ENCODE measurements at places on chromosomes 4 and X.
A peak's percentile ranks its signal among the peaks of the same experiment; 100 is the strongest.

DNA sequence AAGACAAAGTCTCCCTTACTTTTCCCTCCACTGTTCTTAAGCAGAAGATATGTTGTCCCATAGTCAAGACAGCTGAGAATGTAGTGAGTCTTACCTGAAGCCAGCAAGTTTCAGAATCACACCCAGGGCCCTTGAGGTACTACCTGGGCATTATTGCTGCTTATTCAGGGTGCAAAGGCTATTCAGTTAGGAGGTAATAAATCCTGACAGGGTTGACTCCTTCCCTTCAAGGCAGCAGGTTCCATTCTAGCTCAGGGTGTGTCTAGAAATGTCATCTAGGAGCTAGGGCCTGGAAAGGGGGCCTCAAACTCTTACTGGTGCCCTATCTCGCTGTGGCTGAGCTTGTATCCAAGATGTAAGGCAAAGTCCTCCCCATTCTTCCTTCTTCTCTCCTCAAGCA is 259.0 kb downstream of the FAT4 start:
- DNase-seq = no peak

- peak; percentile 78 for DNase-seq
Measured at GRCh38 chrX:20361890-20362262, 95.2 kb upstream of the RPS6KA3 start.

GRCh38 chrX:136495043-136495442 is 2.3 kb upstream of the HTATSF1 start:
- DNase-seq = no peak

GRCh38 chr4:101232074-101232776 is 115.1 kb downstream of the PPP3CA start:
- DNase-seq = peak; percentile 84

DNA sequence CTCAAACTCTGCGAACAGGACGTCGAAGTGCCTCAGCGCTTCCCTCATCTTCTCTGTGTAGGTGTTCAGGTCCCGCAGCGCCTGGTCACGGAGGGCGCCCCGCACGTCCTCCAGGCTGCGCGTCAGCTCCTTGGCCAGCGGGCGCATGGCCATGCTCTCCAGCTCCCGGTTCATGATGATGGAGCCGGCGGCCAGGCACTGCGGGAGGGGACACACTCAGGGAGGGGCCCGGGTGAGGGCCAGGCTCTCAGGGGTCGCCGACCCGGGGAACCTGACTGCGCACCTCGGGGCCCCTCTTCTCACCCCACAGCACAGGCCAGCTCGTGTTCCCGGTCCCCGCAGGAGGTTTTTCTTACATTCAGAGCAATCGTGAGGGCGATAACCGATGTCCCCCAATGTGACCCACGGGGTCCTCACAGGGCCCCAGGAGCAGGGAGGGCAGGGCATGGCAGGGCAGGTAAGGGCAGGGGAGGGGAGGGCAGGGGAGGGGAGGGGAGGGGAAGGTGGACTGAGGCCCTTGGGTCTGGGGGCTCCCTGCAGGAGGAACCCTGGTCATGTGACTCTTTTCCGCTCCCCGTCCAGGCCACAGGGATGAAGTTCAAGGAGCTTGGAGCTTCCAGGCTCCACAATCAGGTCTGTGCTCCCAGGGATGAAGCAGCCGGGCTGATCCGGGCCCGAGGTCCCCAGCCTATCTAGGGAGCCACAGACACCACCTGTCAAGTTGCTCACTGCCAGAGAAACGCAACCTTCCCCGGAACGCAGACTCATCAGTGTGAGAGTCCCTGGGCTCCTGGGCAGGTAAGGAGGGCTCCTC is 77.8 kb upstream of the MXD4 start:
- no peak for DNase-seq

DNA sequence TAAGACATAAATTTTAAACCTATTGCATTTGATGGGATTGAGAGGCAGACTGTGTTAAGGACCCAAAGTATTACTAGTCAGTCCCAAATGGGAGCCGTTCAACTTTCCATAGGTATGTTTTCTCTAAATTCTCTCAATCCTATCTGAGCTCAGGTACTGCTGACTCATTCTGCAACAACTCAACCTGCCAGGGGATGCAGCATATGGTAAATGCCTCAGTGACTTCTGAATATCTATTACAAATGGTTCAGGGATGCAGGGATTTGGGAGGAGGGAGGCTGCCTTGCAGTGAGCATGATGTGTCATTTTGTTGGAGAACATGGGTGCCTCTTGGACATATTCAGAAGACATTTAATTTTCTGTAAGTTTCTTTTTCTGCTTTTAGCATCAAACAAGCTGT is 97.3 kb downstream of the HDAC8 start:
- no peak for DNase-seq

DNA sequence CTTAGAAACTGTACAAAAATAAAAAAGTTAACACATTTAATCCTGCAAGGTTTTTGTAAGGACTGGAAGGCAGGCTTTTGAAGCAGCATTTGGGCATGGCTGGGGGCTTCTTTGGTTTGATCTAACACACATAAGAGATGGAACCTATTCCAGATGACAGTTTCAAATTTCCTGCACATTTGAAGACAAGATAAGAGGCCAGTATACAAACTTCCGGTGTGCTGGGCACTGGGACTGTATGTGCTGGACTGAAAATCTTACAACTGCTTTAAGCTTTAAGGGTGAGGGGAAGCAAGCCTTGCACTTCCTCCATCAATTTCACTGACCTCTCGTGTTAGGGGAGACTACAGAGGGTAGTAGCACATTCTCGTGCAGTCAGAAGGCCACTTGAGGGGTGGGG is 122.9 kb downstream of the AMMECR1 start:
- no peak for DNase-seq

GRCh38 chr4:3659131-3659530 is 107.1 kb upstream of the ADRA2C start:
- DNase-seq = no peak

DNA sequence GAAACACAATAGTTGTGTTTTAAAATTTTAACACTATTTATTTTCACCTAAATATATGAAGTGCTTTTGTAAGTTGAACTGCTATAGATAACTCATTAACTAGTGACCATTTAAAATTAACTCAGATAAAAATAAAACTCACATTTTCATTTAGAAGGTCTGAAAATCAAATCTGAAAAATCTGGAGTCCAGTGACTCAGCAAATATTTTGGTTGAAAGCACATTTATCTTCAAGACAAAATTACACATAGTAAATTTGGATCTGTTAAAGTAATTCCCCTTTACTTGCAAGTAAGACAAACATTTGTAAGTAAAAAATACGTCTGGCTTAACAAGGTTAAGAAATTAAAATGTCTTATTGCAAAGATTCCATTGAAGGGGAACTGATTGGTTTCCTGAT is 589.1 kb downstream of the TRIML1 start:
- DNase-seq = no peak

GRCh38 chr4:77309496-77309895 is 152.5 kb downstream of the CCNG2 start:
- no peak for DNase-seq

DNA sequence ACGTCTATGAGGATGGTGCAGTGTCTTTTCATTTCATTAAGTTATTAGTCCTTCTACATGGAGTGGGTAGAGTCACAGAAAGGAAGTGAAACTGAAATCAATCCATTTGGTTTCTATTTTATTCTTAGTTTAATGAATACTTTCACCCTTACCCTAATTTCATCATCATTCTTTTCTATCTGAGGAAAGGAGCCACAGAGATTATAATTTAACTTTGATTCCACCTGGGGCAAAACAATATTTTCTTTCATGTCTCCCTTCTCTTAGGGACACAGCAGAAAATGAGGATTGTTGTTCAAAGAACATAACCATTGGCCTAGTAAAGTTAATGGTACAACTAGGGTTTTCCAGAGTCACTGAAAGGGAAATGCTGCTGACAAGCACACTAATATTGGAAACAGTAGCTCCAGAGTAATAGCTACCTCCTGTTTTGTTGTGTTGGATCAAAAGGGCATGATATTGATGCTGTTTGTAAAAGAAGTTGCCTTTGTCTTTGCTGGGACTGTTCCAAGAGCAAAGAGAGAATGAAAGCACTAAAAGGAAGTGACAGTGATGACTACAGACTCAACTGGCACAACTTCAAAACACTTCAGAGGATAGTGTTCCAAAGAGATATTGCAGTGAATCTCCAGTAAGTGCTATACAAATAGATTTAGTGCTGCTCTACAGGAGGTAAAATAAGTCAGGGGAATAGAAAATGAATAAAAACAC is 247.1 kb upstream of the PITX2 start:
- DNase-seq = peak; percentile 36

DNA sequence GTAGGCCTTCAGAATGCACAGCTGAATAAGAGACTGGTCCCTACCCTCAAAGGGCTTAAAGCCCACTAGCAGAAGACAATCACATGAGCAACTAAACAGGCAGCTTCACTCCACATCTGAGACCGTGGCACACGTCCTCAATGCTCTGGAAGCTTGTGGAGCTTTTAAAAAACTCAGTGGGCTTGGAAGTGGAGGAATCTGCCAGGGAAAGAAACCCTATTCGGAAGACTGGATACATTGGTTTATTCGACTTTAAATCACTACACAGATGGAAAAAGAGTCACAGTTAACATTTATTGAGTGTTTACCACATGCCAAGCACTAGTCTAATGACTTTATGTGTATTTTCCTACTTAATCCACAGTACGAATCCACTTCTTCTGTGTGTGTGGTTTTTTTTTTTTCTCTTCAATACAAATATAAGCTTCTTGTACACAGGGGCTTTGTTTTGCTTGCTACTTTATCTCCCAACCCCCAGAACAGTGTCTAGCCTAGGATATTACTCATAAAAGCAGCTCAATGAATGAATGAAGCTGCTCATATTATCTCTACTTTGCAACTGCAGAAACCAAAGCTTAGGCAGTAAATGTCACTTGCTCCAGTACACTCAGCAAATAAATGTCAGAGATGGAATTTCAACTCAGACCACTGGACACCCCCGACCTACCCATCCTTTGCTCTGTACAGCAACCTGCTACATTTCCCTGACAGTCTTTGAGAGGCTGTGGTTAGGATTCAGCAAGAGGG is 137.7 kb downstream of the LDB2 start:
- DNase-seq = no peak
